ENCODE measurements at places on chromosomes 7 and 10. TPM values are rescaled to one million over a fixed set of nuclear protein-coding genes. Genes with fewer than 3 reads are reported as not detected.

Gene PLA2G12B
- 1.2 TPM for total RNA-seq

Gene GPRIN2
- 4.4 TPM for total RNA-seq

Gene HTR5A
- total RNA-seq, result not detected

Gene SMURF1
- 22.1 TPM for total RNA-seq

Gene ASL
- total RNA-seq, result 35.1 TPM

DNA sequence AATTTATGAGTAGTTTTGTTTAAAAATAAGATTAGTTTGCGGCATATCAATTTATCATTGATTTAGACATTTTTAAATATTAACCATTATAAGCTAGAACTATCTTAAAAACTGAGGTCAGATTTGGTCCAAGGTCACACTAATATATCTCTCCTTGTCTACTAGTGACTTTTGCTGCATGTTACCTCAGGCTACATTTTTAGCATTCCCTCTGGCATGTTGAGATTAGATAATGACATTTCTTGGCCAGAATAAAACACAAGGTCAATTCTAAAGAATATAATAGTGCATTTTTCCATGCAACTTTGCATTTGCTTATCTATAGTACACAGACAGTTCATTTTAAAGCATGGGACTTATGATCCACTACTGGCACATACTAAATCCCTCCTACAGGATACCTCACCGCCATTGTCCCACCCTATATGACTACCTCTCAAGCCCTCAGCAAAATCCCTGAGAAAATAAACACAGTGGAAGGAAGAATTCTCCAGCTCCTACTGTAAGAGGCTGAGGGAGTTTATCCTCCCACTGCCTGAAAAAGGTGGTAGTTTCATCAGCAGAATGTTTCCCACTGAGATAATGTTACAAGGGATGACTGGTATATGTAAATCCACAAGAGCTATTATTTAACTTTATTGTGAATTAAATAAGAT is 816.4 kb downstream of the GRM8 start:
- no peak for DNase-seq

- DNase-seq, result no peak
Measured at GRCh38 chr7:140085447-140085846, 22.7 kb upstream of the PARP12 start.

DNA sequence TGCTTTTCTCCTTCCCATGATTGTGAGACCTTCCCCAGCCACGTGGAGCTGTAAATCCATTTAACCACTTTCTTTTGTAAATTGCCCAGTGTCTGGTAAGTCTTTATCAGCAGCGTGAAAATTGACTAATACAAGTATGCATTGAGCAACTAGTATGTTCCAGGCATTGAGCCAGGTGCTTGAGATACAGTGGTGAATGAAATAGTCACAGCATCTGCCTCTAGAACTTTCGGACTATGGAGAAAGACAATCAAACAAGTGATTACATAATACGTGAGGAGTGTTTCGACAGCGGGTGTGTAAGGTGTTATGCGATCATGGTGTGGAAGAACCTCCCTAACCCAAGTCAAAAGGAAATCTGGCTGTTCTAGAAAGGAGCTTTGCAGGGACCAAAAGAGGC is 21.6 kb upstream of the NUP205 start:
- DNase-seq, result no peak

DNA sequence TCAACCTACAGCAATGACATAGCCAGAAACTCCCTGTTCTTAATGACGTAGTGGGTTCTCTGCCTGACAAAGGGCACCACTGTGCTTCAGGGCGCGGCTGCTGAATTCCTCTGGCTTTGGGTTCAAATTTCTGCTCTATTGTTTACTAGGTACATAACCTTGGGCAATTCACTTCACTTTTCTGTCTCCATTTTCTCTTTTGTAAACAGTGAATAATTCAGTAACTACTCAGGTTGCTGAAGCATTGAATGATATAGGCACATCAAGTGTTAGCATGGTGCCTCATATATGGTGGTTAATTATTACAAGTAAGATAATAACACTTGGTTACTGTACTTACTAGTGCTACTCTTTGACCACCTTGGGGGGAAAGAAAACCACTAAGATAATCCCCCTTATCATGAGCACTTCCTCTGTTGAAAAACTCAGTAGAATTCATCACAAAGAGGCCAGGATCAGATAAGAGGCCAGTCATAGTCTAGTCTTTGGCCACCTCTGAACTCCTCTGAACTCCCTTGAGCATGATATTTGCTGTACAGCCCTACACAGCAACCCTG is 92.0 kb upstream of the AHR start:
- DNase-seq, result no peak

DNA sequence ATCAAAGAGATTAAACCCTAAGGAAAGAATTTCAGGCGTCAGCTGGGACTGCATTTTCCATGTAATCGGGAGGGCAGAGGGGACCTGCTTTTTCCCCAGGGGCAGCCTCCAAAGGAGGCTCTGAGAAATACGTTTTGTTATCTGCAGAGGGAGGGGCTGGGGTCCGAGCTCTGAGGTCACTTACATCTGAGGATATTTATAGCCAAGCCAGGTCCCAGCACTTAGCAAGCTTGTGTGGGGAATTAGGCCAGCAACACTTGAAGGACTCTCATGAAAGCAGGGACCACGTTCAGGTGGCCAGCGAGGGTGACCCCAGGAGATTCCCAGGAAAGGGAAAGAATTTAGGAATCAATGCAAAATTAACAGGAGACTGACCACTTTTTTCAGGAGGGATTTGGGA is 20.6 kb upstream of the GDI2 start:
- no peak for DNase-seq

GRCh38 chr10:127414024-127414423 is 135.1 kb upstream of the NPS start:
- no peak for DNase-seq

GRCh38 chr7:103344453-103345149 is at the start of gene DNAJC2:
TSS of gene DNAJC2 (minus strand) at chr7:103344767. CDS start at chr7:103344622, 145 bp downstream.
- DNase-seq, result peak; percentile 81

DNA sequence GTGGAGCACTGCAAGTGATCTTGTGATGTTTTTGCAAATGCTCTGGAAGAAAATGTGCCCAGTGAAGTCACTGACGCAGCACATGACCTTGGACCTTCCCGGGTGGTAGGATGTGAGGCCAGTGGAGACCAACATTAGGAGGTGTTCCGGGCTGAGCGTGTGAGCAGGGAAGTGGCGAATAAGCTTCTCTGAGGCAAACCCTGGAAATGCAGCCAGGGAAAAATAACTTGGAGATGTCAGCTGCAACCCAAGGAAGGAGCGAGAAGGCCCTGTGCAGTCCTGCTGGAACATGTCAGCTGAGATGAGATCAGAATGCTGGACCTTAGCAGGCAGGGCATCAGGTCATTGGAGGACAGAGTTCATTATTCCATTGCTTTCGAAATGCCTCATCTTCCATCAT is 18.6 kb upstream of the SDK1 start:
- DNase-seq, result no peak

GRCh38 chr10:84098667-84099066 is 40.6 kb upstream of the GHITM start:
- no peak for DNase-seq
